ENCODE measurements at places on chromosomes 6 and 20.

DNA sequence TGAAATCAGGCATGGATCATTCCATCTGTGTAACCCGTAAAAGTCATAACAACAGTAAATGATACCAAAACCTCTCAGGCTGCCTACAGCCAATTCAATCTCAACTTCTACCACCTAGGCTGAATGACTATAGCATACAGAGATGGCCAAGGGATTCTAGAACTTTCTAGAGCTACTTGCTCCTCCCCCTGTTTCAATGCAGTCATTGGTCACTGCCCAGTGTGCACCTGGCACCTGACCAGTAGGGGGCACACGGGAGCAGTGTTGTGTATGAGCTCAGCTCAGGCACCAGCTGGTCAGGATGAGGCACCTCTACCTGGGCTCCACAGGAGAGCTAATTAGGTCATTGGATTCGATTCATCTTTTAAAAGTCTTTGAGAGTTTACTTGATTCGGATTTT, 86.2 kb downstream of the PLEKHG1 start:
- DNase-seq, result no peak

DNA sequence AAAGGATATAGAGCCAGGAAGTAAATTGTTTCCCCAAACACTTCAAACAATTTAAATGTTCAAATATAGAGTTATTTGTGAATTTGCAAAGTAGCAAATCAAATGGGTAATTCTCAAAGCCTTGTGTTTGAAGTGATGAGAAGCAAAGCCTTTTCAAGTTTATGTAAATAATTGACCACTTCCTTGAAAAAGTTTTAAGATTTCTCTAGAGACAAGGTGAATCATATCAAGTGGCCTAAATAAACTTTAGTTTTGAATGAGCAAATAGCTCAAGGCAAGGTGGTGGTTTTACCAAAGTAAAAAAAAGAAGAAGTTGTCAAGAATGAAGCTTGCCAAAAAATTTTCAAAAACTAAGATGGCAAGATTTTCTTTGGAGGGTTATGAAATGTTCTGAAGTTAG, 42.6 kb upstream of the IFNGR1 start:
- no peak for DNase-seq

- DNase-seq, result no peak
Observed at GRCh38 chr20:1484438-1485116, 6.6 kb downstream of the SIRPB2 start.

DNA sequence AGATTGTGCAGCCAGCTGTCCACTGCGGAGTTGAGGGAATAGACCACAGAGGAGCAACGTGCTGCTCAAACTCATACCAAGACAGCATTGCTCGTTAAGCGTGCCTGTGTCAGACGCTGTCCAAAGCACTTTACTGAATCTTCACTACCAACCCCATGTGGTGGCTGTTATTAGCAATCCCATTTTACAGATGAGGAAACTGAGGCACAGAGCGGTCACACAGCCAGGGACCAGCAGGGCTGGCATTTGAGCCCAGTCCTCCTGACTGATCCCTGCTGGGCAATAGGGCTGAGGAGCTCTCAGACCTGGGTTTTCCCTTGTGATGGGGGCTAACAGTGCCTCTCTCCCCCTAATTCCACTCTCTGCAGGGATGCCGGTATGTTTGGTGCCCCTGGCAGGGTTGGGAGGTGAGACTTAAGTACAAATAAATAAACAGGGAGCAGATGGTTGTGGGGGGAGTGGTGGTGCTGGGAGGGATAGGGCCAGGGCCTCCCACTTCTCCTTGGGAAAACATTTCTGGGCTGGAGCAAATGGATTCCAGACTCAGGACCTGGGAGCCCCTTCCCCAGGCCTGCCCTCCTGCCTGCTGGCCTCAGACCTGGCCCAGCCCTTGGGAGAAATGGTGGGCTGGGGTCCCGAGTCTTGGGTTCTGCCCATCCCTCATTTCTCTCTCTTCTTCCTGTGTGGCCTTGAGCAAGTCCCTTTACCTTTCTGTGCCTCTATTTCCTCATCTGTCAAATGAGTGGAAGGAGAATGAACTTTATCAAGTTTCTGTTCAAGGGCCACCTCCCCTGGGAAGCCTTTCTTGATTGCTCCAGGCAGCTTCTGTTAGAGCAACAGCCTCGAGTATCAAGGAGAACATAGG, 17.7 kb downstream of the SRXN1 start:
- DNase-seq, result no peak

DNA sequence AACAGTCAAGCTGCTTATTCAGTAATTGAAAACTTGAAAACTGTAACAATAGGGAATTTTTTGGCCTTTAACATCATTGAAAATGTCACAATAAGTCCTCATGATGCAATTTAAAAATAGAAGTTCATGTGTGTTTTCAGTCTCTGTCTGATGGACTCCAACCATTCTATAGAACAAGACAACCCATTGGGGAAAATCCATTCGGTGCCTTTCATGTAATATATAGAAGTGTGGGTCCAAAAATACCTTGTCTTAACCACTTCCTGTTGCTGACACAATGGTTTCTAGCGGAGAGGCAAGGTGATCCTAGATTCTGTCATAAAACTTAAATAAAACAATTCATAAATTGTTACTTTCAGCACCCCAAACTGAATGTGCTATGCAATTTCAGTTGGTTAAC, 1131.3 kb upstream of the MAP3K7 start:
- DNase-seq, result no peak

DNA sequence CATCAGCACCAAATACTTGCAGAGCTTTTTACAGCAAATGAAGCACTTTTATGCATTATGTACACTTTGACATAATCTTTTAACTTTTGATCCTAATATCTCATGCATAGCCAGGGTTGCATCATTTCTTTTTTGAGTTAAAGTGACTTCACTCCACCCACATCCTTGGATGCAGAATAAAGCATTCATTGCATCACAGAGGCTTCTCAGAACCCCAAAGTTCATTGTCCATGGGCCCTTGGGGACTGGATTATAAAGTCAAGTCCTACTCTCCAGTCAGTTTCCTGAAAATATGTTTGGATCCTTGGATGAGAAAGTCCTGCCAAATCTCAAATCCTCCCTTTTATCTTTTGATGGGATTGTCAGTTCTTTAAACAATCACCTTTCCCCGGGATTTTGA, 10.6 kb upstream of the EFHC1 start:
- no peak for DNase-seq

DNA sequence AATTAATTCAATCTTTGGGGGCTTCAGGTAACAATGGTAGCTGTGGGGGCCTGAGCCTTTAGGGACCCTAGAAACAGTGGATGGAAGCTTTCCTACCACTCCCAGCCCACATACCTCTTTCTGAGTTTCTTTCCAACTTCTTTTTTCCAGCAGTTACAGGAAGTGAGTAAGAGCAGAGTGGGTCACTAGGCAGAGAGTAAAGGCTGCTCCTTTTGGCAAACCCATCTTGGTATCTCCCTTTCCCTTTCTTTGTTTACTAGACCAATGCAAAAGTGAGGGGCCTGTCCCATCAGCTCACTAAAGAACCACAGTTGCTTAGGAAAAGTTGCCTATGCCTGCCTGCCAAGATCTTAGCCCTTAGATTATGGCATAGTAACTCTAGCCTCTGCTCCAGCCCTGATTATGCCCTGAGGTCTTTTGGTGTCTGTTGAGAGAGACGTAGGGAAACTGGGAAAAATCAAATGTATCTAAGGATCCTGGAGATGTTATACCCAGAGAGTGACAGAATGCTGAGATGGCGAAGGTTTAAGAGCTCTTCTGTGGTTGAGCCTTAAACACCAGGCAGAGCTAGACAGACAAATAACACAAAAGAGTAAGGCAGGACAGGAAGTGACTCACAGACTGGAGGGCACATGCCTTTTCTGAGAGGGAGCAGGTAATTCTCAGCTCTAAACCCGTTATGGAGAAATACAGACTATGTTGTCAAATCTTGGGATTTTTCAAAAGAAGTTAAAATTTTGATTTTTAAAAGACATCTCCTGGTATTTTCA, 31.3 kb downstream of the TRMT6 start:
- DNase-seq, result no peak

DNA sequence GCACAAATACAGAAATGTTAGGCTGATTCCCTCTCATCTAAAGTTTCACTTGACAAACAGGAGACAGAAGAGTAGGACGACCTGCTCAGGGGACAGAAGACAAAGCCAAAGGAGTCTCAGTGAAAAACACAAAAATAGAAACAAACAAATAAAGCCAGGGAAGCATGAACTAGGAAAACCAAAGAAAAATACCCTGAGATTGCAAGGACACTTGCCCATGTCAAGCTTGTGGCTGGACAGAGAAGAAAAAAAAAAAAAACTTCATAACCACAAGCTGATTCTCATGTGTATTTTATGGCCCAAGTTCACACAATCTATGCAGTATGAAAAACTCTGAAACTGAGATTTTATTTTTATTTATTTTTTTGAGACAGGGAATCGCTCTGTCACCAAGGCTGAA, 85.6 kb upstream of the BEND6 start:
- DNase-seq, result no peak

GRCh38 chr20:9501473-9501872, 12.9 kb upstream of the LAMP5 start:
- no peak for DNase-seq

- DNase-seq, result no peak
Observed at GRCh38 chr6:148790817-148791216, 44.0 kb downstream of the UST start.

GRCh38 chr20:11891077-11891775, 26.5 kb upstream of the BTBD3 start:
- DNase-seq, result peak; percentile 56

DNA sequence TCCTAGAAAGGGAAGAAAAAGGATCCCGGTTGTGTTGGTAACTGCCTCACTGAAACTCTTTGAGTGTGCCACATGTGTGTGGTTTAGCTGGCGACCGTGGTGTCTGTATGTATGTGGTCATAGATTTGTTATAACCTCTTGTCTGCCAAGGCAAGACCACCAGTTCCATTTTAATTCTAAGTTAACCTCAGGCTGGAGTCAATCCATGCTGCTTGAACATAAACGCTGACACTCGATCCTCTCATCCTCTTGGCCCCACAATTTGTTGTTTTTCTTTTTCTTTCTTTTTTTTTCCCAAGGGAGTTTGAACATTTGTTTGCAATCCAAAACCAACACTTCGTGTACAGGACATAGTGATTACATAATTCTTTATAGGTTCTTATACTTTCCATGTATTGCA, 318.9 kb upstream of the JAG1 start:
- no peak for DNase-seq

GRCh38 chr6:39365281-39366074, 43.0 kb upstream of the KCNK16 start:
- DNase-seq, result no peak

GRCh38 chr6:49269190-49269589, 193.9 kb downstream of the MMUT start:
- no peak for DNase-seq

- no peak for DNase-seq
Observed at GRCh38 chr6:107545763-107546162, 55.8 kb downstream of the SOBP start.

DNA sequence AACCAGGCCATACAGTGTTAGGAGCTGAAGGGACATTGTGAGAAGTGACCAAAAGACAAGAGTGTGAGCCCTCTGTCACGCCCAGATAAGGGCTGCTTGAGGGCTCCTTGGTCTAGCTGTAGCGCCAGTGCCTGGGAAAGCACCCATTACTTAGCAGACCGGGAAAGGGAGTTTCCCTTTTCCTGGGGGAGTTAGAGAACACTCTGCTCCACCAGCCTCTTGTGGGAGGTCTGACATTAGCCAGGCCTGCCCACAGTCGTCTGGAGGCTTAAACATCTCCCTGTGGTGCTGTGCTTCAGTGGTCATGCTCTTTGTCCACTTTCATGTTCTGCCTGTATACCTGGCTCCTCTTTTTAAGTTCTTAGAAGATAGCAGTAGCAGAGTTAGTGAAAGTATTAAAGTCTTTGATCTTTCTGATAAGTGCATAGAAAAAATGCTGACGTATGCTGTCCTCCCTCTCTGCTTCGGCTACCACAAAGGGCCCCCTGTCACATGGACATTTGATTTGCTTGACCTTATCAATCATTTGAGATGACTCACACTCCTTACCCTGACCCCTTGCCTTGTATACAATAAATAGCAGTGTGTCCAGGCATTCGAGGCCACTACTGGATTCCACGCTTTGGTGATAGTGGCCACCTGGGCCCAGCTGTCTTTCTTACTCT, 201.5 kb upstream of the ECI2 start:
- DNase-seq, result no peak

DNA sequence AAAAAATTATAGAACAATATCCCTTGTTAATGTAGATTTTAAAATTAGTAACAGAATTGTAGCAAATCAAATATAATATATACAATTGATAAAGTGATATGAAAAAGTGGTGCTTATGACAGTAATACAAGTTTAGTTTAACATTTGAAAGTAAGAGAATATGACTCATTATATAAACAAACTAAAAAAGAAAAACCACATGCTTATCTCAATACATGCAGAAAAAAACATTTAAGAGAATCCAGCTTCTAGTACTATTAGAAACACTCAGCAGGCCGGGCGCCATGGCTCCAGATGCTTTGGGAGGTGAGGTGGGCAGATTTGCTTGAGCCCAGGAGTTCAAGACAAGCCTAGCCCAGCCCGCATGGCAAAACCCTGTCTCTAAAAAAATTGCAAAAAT, 60.7 kb upstream of the LAMA2 start:
- peak; percentile 40 for DNase-seq

DNA sequence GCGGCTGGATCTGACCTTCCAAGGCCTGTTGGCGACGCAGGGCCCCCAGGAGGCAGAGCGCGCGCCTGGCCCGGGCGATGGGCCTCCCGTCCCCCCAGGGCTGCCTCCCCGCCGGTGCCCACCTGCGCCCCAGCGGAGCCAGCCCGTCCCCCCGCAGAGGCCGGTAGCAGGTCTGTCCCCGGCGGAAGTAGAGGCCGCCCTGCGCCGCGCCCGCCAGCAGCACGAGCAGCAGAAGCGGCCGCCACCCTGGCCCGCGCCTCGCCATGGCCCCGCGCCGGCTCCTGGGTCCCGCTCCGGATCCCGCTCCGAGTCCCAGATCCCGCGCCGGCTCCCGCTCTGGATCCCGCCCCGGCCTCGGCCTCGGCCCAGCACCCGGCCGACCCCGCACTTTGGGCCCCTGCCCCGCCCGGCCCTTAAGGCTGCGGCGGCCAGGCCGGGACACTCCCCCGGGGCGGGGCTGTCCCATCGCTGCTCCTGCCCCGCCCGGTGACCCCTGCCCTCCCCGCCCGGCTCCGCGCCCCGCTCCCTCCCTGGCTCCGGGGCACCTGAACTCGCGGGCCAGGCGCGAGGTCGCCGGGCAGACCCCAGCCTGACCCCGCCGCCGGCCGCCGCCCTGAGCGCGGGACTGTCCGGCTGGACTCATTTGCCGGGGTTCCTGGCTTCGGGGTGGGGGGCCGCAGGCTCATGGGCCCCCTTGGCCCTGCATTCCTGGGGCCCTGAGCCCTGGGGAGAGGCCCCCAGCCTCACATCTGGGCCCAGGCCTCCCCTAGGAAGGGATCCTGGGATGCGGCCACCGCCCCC, at the start of gene CTSZ:
TSS of gene CTSZ (minus strand) at position 391 of the 801 bp plus-strand sequence. CDS start at position 265, 126 bp downstream.
- DNase-seq, result no peak

DNA sequence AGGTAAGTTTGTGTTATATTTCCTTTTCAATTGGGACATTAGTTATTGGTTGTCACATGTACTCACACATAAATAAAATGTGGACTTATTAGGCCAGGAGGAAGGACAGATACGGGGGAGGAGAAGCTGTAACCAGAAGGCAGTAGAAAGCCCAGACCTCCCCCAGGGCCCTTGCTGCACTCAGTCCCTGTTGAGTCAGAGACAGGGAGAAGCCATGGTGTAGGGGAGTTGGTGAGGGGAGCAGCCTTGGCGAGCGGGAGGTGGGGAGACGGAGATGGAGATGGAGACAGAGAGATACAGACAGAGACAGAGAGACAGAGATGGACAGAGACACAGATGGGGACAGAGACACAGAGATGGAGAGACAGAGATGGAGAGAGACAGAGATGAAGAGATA, 263.2 kb downstream of the DLL1 start:
- no peak for DNase-seq

- DNase-seq, result no peak
Observed at GRCh38 chr6:3719462-3720308, 31.8 kb downstream of the PXDC1 start.

GRCh38 chr6:43748765-43749164, 21.2 kb upstream of the VEGFA start:
- no peak for DNase-seq

Data from posterior cingulate gyrus (tissue), 11 donors.